Activated CD4-positive, CD25-positive, alpha-beta regulatory T cell treated with anti-CD3 and anti-CD28 coated beads, Interleukin-2, amount 50 U/mL, for 24 hours (primary cell): ENCODE measurements at places on chromosomes 16 and 17.

DNA sequence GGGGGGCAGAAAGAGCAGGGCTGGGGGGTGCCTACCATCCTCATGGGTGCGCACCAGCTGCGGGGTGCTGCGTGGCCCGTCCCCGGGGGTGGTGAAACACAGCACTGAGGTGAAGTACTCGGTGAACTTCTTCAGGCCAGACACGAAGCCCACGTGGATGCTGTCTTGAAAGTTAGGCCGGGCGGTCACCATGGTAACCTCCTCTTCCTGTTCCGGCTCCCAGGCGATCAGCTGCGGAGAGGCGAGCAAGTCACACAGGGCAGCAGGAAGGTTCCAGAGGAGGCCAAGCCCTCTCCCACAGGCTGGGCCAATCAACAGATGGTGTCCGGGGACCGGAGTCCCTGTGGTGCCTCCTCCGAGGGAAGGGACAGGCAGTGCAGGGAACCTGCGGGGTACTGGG, 90.1 kb upstream of the CDC42EP4 start:
- no peak for ATAC-seq

GRCh38 chr17:72838068-72838467, 254.4 kb downstream of the SLC39A11 start:
- ATAC-seq: no peak

- no peak for ATAC-seq
Measured at GRCh38 chr16:79190542-79190941, 410.0 kb downstream of the MAF start.

GRCh38 chr17:80474961-80475909, 1.2 kb downstream of the NPTX1 start:
- peak; percentile 26 for ATAC-seq

GRCh38 chr17:40348562-40349476, 15.7 kb downstream of the GJD3 start:
- ATAC-seq: no peak

DNA sequence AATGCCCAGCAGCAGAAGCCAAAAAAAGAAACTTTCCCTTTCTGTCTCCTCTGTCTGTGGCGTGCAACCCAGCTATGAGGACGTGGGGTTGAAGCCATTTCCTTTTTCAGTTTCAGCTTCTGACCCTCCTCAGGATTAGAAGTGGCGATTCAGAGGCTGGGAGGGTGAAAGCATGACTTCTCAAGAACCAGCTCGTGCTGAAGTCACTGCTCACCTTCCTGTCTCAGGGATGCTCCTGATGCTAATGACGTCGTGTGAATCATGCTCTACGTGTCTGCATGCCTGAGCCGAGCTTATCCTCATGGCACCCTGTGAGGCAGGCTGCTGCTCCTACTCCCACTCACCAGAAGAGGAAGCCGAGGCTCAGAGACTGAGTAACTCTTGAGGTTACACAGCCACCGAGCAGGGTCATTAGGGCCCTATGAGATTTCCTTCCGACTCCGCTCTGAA, 5.7 kb upstream of the LPO start:
- ATAC-seq: peak; percentile 76

DNA sequence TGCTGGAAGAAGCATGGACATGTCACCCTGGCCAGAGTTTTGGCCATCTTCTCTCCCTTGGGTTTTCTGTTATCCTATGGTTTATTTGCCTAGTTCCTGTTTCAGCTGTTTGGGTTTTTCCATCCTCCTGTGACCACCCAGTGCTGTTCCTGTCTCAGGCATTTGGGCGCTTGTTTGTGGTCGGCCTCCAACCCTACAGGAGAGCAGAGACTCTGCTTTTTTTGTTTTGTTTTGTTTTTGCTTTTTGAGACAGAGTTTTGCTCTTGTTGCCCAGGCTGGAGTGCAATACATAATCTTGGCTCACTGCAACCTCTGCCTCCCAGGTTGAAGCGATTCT, 3.3 kb upstream of the ZC3H7A start:
- ATAC-seq: no peak

GRCh38 chr16:74252329-74252728, 44.3 kb upstream of the PSMD7 start:
- no peak for ATAC-seq

GRCh38 chr16:56824331-56824730, 40.7 kb upstream of the SLC12A3 start:
- ATAC-seq: no peak

DNA sequence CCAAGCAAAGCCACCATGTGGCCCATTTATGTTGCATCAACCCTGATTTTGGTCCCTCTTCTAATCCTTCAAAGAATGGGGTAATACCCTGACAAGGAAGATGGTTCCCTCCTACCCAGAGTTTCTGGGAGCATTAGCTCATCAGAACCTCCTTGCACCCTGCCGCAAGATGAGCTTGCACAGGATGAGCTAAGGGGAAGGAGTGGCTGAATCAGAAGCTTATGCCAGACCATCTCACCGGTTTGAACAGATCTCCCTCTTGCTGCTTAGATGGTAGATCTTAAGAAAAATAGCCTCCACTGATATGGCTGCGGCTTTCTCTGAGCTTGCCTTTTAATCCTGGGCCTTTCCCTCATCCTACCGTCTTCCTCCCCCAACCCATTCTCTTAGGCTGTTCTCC, 175.1 kb downstream of the SOX9 start:
- no peak for ATAC-seq

- no peak for ATAC-seq
Measured at GRCh38 chr16:48188449-48189102, 32.8 kb upstream of the ABCC12 start.

- ATAC-seq: no peak
Measured at GRCh38 chr17:9875441-9875840, 29.6 kb downstream of the RCVRN start.

- ATAC-seq: no peak
Measured at GRCh38 chr16:17062676-17063075, 408.1 kb downstream of the XYLT1 start.

GRCh38 chr17:30506481-30506880, 29.3 kb downstream of the GOSR1 start:
- no peak for ATAC-seq

- no peak for ATAC-seq
Measured at GRCh38 chr17:8333281-8333680, 6.4 kb upstream of the ODF4 start.

GRCh38 chr16:77711179-77711578, 11.1 kb upstream of the NUDT7 start:
- no peak for ATAC-seq

DNA sequence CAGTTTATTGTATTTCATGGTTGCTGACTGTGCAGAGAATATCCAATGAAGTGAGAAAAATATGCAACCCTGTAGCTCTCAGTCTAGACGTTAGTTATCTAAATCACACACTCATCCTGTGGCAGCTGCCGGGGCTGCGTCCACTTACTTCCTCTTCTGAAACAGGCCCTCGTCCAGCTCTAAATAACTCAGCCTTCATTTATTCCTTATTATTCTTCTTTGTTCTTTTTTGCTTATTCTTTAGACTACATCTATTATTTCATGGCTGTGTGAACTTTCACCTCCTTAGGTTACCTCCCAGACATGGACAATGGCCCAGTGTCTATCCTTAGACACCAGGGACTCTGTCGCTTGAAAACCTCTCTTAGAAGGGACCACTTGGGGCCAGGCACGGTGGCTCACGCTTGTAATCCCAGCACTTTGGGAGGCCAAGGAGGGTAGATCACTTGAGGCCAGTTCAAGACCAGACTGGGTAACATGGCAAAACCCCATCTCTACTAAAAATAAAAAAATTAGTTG, 3.4 kb upstream of the THUMPD1 start:
- ATAC-seq: no peak

DNA sequence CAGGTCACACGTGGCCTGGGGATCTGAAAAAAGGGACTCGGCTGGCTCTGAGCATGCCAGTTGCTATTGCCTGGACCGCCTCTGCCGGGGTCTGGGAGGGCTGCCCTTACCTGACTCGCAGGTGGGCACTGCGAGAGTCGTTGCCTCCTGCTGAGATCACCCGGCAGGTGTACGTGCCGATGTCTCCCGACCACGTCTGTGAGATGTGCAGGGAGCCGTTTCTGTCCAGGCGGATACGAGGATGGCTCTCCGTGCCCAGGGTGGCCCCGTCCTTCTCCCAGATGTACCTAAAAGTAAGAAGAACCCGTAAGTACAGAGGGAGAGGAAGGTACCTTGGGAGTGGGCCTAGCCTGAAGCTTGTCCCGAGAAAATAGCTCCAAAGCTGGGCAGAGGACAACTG, 112.0 kb upstream of the CDC42EP4 start:
- ATAC-seq: no peak

DNA sequence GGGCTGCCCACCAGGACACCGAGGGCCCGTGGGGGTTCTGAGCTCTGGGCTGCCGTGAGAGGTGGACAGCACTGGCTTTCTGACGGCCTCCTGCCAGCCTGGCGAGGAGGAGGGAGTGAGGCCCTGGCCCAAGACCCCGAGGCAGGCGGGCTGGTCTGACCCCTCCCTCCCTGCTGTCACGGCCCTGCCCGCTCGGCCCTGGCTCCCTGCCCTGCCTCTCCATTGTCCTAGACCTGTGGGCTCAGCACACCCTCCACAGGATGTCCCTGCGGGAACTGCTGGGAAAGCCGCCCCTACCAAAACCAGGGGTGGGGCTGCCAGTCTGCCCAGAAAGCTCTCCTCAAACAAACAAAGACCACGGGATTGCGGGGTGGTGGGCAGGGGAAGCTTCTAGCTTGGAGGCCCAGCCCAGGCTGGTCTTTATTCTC, 20.7 kb downstream of the SPNS2 start:
- no peak for ATAC-seq

DNA sequence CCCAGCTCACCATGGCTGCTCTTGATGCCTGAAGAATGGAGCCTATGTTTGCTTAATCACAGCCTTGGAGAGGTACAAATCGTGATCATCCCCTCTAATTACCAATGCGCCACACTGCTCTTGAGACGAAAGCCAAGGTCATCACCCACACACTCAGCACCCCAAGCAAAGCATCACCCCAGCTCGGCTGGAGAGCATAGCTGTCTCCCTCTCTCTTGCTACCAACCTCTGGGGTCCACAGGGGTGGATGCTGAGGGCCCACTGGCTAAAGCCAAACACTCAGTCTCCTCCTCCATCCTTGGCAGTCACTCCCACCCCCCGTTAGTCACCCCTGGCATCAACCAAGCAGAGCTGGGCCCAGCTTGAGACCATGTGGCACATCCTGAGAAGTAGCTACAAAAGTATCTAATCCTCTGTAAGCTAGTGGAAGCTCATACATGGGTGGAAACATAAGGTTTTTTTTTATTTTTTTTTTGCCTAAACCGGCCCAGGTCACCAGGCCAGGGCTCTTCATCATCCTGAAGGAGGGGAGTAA, 44.8 kb downstream of the PIMREG start:
- ATAC-seq: no peak

DNA sequence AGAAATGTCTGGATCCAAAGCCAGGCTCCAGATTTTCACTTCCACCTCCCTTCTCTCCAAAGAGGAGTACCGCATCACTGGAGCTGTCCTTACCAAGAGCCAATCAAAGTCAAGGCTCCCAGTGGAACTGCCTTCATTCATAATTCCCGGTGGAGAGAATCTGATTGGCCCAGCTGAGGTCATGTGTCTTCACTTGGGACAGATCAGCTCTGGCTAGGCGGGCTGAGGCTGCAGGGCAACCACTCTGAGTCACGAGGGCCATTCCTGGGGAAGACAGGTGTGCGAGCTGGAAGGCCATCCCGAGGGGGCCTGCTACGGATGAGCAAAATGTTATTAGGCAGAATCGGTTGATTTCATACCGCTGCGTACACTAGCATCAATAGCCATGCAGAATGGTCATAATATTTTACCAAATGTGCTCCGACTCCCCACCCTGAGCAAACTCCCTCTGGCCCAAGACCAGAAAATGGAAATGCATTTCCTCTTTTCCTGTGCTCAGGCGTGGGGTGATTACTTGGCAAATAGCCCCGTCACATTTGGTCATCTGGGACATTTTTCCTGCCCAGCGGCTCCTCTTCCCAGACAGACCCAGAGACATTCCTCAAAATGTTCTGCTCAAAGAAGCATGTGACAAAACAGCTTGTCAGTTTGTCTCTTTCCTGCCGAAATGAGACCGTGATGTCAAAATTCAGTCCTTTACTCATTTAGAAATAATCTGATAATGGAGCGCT, 111.1 kb downstream of the AIPL1 start:
- ATAC-seq: no peak

GRCh38 chr17:72199256-72199655, 78.4 kb downstream of the SOX9 start:
- ATAC-seq: no peak

- ATAC-seq: peak; percentile 76
Measured at GRCh38 chr16:48164907-48165715, 9.3 kb upstream of the ABCC12 start.

GRCh38 chr16:85788819-85789218, 10.5 kb downstream of the EMC8 start:
- ATAC-seq: no peak

- ATAC-seq: no peak
Measured at GRCh38 chr17:30196504-30196903, 39.0 kb downstream of the SLC6A4 start.

DNA sequence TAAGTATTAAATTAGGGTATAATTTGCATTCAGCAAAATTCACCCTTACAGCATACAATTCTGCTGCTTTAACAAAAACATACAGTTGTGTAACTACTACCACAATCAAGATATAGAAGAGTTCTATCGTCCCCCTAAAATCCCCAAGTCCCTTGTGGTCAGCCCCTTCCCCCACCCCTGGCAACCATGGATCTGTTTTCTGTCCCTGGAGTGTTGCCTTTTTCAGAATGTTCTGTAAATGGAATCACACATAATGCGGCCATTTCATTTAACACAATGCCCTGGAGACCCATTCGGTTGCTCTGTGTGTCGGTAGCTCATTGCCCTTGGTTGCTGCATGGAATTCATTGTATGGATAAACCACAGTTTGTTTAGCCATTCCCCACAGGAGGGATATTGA, 190.2 kb downstream of the IRX5 start:
- no peak for ATAC-seq

GRCh38 chr16:25143928-25144327, 32.4 kb downstream of the LCMT1 start:
- no peak for ATAC-seq

GRCh38 chr17:64133546-64134215, 3.7 kb upstream of the ERN1 start:
- no peak for ATAC-seq

GRCh38 chr17:65656390-65657250, 95.2 kb upstream of the AXIN2 start:
- ATAC-seq: peak; percentile 95

DNA sequence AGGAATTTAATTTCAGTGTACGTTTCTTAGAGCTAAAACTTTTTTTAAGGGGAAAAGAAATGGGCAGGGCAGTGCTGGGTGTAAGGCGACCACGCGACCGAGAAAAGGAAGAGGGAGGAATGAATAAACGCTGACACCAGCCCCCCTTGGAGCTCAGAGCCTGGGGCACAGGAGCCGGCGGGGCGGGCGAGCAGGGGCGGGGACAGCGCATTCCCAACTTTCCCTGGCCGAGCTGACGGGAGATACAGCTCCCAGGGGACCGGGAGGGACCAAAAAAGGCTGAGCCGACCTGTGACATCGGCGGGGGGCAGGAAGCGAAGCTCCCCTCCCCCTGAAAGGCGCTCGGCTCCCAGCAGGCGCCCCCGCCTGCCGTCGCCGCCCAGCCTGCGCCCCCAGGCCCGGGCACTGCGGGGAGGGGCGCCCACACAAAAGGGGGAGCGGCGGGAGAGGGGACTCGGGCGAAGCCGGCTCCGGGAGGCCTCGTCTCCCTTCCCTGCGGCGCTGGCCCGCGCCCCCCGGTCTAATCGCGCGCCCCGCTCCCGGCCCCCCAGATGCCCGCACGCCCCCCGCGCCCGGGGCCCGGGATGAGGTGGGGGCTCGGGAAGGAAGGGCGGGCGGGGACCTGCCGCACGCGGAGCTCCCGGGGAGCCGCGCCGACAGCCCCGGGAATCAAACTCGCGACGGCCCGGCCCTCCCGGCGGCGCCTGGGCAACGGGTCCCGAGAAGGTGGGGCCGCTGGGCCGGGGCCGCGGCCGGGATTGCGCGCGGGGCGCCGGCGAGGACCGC, 622 bp downstream of the CUEDC1 start:
- ATAC-seq: peak; percentile 4
